ENCODE measurements at places on chromosomes 7 and 10. TPM values are rescaled to one million over a fixed set of nuclear protein-coding genes. Genes with fewer than 3 reads are reported as not detected.

DNA sequence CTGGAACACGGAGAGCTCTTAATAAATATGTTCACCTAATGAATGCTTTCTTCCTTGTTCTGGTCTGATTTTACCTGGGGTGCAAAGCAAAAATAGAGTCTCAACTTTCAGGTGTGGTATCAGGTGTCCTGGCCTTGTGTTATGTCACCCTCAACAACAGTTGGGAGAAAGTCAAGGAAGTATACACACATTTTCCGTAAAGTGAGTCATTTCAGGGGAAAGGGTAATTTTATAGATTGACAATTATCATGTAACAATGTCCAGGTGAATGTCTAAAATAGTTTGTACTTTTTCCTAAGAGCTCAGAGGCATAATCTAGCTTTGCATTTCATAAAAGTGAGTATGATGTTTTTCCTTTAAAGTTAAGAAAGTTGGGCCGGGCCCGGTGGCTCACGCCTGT, 287.4 kb downstream of the SKIDA1 start:
- no peak overlapping the region for H3K27ac ChIP-seq
- H3K27me3 ChIP-seq: no peaks in the 10 kb centered on the region
- no peaks in the 10 kb centered on the region for H3K36me3 ChIP-seq
- H3K4me1 ChIP-seq: no peaks in the 10 kb centered on the region
- no peak overlapping the region for H3K4me3 ChIP-seq

DNA sequence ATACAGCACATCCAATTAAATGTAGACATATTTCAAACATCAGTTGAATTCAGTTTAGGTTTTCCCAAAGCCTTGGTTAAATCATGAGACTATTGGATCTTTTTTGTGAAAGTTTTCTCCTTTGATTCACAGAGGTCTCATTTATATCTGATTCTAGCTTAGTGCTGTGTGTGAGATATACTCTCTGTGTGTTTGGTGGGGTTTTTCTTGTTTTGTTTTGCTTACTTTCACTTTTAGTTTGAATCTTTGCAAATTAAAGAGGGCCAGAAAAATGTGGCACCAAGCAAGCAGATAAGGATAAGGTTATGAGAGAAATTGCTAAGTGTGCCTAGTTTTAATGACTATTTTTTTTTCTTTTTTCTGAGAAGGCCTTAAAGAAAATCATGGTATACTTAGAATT, 12.6 kb upstream of the OR6B1 start:
- no peak for DNase-seq
- H3K4me3 ChIP-seq: peak overlapping the region; percentile 2
- no peaks in the 10 kb centered on the region for H3K27me3 ChIP-seq
- no peaks in the 10 kb centered on the region for H3K36me3 ChIP-seq

DNA sequence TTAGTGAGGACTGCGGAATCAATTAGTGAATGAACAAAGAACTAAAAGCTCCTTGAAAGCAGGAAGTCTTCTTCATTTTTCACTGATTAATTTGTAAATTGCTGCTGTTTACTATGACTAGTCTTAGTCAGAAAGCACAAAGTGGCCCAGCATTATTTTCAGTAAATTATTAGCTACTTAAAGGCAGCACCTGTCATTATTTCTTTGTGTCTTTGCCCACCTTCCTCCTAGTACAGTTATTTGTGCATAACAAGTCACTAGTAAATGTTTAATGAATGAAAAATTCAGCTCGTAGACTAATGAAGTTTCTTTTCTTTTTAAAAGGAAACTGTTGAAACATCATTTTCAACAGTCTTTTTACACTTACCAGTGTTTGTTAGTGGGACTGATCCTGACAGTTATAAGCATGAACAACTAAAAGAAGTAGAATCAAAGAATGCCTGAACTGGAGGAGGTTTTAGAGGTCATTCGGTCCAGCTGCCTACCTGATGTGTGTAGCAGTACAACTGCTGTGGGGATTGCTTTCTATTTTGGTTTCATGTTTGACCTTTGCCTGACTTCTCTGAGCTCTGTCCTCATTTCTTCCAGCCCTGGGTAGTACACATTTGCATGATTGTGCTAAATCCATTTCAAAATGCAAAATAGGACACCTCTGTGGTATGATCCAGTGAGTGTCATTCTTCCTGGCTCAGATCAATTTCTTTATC, 140.0 kb upstream of the PHYHIPL start:
- no peaks in the 10 kb centered on the region for H3K27me3 ChIP-seq
- no peak overlapping the region for H3K4me3 ChIP-seq
- H3K4me1 ChIP-seq: no peaks in the 10 kb centered on the region
- H3K36me3 ChIP-seq: no peaks in the 10 kb centered on the region
- no peak overlapping the region for H3K27ac ChIP-seq

- DNase-seq: no peak
- no peaks in the 10 kb centered on the region for H3K36me3 ChIP-seq
- no peaks in the 10 kb centered on the region for H3K4me1 ChIP-seq
- no peak overlapping the region for H3K4me3 ChIP-seq
- H3K27ac ChIP-seq: no peak overlapping the region
These were observed 18.9 kb downstream of the CHRM2 start for GRCh38 chr7:136887317-136887716.

DNA sequence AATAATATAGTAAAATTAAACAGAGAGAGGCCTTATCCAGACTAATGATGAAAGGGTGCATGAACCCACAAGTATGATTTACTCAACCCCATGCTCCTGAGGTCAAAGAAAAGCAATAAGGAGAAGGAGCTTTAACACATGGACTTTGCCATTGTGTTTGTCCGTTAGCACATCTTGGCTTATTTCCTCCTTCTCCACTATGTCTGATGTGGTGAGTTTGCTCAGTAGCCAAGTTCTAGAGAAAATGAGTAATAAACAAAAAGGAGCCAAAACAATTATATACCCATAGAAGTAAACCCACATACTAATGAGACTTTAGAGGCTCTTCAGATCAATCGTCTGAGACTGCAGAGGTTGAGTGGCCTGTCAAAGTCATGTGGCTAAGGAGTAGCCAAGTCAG, 26.1 kb upstream of the ADD3 start:
- peaks cover 10% of the 10 kb centered on the region for H3K27me3 ChIP-seq
- no peaks in the 10 kb centered on the region for H3K4me1 ChIP-seq
- no peak for DNase-seq
- no peak overlapping the region for H3K4me3 ChIP-seq
- no peak overlapping the region for H3K27ac ChIP-seq
- peaks cover 2% of the 10 kb centered on the region for H3K36me3 ChIP-seq

GRCh38 chr10:30072068-30072467, 12.7 kb upstream of the JCAD start:
- H3K4me1 ChIP-seq: no peaks in the 10 kb centered on the region
- H3K27me3 ChIP-seq: peaks cover 29% of the 10 kb centered on the region
- H3K27ac ChIP-seq: no peak overlapping the region
- H3K4me3 ChIP-seq: no peak overlapping the region
- H3K36me3 ChIP-seq: no peaks in the 10 kb centered on the region

DNA sequence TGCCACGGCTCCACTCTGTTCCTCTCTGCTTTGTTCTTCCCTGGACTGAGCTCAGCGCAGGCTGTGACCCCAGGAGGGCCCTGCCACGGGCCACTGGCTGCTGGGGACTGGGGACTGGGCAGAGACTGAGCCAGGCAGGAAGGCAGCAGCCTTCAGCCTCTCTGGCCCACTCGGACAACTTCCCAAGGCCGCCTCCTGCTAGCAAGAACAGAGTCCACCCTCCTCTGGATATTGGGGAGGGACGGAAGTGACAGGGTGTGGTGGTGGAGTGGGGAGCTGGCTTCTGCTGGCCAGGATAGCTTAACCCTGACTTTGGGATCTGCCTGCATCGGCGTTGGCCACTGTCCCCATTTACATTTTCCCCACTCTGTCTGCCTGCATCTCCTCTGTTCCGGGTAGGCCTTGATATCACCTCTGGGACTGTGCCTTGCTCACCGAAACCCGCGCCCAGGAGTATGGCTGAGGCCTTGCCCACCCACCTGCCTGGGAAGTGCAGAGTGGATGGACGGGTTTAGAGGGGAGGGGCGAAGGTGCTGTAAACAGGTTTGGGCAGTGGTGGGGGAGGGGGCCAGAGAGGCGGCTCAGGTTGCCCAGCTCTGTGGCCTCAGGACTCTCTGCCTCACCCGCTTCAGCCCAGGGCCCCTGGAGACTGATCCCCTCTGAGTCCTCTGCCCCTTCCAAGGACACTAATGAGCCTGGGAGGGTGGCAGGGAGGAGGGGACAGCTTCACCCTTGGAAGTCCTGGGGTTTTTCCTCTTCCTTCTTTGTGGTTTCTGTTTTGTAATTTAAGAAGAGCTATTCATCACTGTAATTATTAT, 1.2 kb downstream of the CLDN4 start:
- no peak overlapping the region for H3K4me3 ChIP-seq
- H3K4me1 ChIP-seq: peaks cover 21% of the 10 kb centered on the region
- H3K36me3 ChIP-seq: no peaks in the 10 kb centered on the region
- H3K27ac ChIP-seq: no peak overlapping the region

DNA sequence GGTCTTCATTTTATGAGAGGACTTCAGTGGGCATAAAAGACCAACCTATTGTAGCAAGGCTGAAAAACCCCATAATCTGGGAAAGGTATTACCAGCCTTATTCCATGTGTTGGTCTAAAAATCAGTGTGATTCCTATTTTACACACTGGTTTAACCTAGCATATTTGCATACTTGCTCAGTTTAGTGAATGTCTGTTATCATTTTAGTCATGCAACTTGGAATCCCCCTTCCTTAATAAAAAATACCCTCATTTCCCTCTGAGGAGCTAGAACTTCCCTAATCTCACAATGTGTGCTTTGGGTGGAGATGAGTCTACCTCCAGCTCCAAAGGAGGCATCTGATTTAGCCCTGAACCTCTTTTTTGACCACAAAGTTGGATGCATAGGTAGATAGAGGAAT, 312.8 kb upstream of the SORCS1 start:
- no peak overlapping the region for H3K4me3 ChIP-seq
- H3K27me3 ChIP-seq: no peaks in the 10 kb centered on the region
- H3K36me3 ChIP-seq: no peaks in the 10 kb centered on the region
- H3K4me1 ChIP-seq: no peaks in the 10 kb centered on the region

DNA sequence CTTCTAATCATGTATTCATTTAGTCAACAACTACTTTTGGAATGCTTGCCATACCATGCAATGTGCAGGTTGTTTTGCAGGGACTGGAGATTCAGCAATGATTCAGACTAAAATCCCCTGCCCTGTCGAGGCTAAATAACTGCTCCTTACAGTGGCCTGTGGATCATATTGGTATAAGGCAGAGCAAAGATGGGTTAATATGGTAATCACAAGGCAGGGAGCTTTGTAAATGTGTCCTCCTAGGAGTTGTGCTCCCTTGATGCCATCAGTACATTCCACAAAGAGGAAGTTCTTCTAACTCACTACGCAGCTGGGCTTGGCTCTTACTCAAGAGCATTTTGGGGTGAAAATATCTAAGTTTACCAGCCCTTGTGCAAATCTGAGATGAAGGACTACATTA, 614 bp upstream of the IFIT2 start:
- H3K27me3 ChIP-seq: no peaks in the 10 kb centered on the region
- peak overlapping the region; percentile 94 for H3K27ac ChIP-seq
- peak overlapping the region; percentile 92 for H3K4me3 ChIP-seq

DNA sequence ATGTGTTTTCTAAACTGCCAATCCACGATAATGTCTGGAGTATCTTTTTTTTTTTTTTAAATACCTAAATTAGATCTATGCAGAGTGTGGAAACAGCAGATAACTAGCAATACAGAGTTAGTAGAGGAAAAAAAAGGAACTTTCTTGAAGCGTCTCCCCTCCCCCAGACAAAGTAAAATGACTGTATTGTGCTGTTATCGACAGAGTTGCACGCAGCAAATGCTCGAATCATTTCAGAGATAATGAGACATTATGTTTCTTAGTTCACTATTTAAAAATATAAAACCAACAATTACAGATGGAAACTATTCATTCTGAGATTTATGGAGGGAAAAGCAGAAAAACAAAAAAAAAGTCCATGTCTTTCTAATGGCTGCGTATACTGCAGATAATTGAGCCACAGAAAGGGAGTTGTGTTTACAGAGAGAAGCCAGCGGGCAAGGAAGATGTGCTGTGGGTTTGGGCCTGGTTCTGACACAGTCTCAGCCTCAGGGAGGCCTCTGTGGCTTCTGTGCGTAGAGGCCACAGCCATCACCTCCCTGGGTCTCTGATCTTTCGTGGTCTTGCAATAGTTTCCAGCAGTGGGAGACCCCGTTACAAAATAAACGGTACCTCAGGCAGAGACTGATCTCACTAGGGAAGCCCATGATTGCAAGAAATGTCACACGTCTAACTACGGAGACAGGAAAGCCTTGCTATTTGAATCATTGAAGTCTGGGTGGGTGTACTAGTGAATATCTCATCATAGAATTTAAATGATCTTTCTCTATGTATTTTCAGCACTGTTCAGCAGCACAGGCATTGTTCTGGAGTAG, 19.1 kb upstream of the KLF6 start:
- DNase-seq: peak; percentile 71
- peaks cover 53% of the 10 kb centered on the region for H3K4me1 ChIP-seq
- no peaks in the 10 kb centered on the region for H3K27me3 ChIP-seq

- DNase-seq: no peak
- no peak overlapping the region for H3K4me3 ChIP-seq
- H3K27ac ChIP-seq: no peak overlapping the region
- H3K36me3 ChIP-seq: no peaks in the 10 kb centered on the region
- no peaks in the 10 kb centered on the region for H3K4me1 ChIP-seq
These were observed 135.1 kb upstream of the ZWINT start for GRCh38 chr10:56496186-56496486.

GRCh38 chr10:72692744-72692993, 726 bp downstream of the MCU start:
- H3K36me3 ChIP-seq: no peaks in the 10 kb centered on the region
- peaks cover 13% of the 10 kb centered on the region for H3K27me3 ChIP-seq
- no peak for DNase-seq
- H3K4me1 ChIP-seq: peaks cover 28% of the 10 kb centered on the region
- H3K27ac ChIP-seq: peak overlapping the region; percentile 79
- peak overlapping the region; percentile 80 for H3K4me3 ChIP-seq

GRCh38 chr7:135800560-135800959, 51.9 kb upstream of the FAM180A start:
- H3K27ac ChIP-seq: no peak overlapping the region
- H3K27me3 ChIP-seq: no peaks in the 10 kb centered on the region
- no peak for DNase-seq
- H3K4me3 ChIP-seq: no peak overlapping the region
- peaks cover 5% of the 10 kb centered on the region for H3K4me1 ChIP-seq
- H3K36me3 ChIP-seq: no peaks in the 10 kb centered on the region

DNA sequence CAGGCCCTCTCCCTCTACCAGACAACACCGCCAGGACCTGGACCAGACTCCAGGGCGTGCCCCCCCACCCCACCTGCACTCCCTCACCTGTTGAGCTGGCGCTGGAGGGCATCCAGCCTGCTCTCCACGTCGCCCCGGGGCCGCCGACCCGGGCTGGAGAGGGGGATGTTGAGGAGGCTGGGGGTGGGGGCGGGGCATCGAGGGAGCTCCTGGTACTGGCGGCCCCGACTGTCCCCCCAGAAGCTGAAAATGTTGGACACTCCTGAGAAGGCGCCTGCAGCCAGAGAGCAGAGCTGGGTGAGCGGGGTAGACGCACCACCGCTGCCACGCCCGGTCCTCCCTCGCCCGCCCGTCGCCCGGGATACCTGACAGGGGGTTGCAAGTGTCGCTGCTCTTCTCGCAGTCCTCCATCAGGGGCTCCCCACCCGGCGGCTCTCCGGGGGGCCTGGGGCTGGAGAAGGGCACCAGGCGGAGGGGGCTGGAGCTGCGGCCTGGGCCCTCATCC, 30.8 kb downstream of the KCNH2 start:
- no peak for DNase-seq
- no peak overlapping the region for H3K4me3 ChIP-seq
- peaks cover 12% of the 10 kb centered on the region for H3K4me1 ChIP-seq
- no peaks in the 10 kb centered on the region for H3K36me3 ChIP-seq

The ZNF365 gene
- not detected for total RNA-seq

The CTAGE15 gene
- 0.87 TPM for total RNA-seq

The HOXA10 gene
- not detected for total RNA-seq

The CASP2 gene
- total RNA-seq: 115 TPM

The ASAH2B gene
- 3.3 TPM for total RNA-seq

The MTG1 gene
- total RNA-seq: 54.8 TPM

The FOXI2 gene
- not detected for total RNA-seq

The ANKRD22 gene
- 0.45 TPM for total RNA-seq

All from activated CD8-positive, alpha-beta T cell treated with anti-CD3 and anti-CD28 coated beads, Interleukin-2, amount 10 ng/mL, durations not matched to agents 7 days and 5 days (primary cell).